ENCODE measurements at places on chromosomes 16 and 17.
A peak's percentile ranks its signal among the peaks of the same experiment; 100 is the strongest.

DNA sequence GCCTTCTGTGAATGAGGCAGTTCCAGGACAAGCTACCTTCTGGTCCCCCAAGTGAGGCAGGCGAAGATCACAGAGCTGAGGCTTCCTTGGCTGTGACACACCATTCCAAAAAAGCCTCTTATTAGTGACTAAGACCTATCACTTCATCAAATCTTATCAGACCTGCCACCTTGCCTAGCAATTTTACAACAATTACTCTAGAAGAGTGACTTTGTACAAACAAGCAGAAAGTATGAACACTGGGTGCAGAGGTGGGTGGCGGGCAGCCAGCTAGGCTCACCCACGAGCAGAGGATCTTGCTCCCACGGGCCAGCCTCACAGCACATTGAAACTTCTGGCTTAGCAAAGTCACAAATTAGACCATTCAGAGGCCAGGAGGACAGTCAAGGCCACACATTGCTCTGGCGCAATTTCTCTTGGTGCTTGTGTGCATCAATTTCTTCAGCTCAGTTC is 2.2 kb upstream of the ICAM2 start:
- no peak for DNase-seq

DNA sequence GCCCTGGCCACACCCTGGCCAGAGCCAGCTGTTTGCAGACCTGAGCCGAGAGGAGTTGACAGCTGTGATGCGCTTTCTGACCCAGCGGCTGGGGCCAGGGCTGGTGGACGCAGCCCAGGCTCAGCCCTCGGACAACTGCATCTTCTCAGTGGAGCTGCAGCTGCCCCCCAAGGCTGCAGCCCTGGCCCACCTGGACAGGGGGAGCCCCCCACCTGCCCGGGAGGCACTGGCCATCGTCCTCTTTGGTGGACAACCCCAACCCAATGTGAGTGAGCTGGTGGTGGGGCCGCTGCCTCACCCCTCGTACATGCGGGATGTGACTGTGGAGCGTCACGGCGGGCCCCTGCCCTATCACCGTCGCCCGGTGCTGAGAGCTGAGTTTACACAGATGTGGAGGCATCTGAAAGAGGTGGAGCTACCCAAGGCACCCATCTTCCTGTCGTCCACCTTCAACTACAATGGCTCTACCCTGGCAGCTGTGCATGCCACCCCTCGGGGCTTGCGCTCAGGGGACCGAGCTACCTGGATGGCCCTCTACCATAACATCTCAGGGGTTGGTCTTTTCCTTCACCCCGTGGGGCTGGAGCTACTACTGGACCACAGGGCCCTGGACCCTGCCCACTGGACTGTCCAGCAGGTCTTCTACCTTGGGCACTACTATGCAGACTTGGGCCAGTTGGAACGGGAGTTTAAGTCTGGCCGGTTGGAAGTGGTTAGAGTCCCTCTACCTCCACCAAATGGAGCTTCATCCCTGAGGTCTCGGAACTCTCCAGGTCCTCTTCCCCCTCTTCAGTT is 578 bp downstream of the AOC2 start:
- DNase-seq: no peak

GRCh38 chr17:8382880-8383142 is 182 bp downstream of the RPL26 start:
- DNase-seq: no peak

- DNase-seq: no peak
Observed at GRCh38 chr17:68133346-68134045, 98.0 kb downstream of the KPNA2 start.

- no peak for DNase-seq
Observed at GRCh38 chr16:56422896-56423441, 2.4 kb downstream of the AMFR start.

DNA sequence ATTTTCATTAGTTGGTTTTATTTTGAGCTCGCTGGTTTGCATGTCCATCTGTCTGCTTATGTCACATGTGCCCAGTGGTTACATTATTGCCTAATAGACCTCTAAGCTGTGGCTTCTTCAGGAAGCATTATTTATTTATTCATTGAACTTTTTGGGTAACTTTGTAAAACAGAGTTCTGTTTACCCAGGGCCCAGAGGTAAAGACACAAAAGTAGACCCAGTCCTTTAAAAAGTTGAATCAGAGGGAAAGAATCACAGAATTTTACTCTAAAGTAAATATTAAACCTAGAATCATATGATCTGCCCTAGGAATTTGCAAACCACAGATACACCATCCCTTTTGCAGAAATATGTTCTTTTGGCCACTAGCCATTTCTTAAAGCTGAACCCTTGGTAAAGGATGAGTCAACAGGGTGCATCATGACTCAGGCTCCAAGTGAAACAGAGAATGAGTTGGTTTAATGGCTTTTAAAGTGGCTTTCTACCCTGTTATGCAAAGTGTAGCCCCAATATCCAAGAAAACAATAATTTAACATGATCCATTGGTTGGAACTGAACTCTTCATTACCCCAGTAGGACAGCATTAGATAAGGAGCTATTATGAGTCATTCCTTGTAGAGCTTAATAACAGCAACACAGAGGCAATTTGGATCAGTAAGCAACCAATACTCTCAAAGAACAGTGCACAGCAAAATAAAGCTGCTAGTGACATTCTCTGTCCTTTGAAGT is 236.3 kb downstream of the KCNJ2 start:
- DNase-seq: no peak

- DNase-seq: peak; percentile 44
Observed at GRCh38 chr17:47789611-47790561, 31.7 kb downstream of the OSBPL7 start.

DNA sequence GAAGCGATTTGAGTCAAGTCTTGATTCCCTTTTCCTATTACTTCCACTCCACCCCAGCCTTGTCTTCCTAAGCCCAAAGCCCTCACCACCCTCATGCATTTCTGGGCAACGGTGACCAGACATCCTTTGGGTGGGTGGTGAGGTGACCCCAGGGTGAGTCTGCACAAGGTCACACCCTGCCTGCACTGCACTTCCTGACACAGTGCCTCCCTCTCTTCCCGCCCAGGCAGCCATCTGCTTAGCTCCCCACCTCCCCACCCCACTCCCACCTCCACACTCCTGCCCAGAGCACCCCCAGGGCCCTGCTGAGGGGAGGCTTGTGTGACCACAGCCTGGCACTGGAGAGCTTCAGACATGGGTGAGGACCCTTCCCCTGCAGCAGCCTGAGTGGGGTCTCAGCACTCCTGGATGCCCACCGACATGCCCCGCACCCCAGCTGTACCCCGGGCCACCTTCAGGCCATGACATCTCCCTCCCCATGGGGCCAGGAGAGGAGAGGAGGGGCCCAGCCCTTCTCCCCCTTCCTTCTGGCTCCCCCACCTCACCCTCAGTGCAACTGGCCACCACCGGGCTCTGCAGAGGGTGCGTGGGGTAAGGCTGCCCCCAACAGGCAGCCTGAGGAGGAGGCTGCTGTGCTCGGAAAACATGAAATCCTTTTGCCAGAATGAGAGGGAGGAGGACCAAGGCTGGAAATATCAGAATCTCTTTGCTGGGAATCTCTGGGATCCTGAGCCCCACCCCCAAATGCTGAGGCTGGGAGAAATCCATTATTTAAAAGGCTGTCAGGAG is 68.6 kb downstream of the CCT6B start:
- DNase-seq: no peak

DNA sequence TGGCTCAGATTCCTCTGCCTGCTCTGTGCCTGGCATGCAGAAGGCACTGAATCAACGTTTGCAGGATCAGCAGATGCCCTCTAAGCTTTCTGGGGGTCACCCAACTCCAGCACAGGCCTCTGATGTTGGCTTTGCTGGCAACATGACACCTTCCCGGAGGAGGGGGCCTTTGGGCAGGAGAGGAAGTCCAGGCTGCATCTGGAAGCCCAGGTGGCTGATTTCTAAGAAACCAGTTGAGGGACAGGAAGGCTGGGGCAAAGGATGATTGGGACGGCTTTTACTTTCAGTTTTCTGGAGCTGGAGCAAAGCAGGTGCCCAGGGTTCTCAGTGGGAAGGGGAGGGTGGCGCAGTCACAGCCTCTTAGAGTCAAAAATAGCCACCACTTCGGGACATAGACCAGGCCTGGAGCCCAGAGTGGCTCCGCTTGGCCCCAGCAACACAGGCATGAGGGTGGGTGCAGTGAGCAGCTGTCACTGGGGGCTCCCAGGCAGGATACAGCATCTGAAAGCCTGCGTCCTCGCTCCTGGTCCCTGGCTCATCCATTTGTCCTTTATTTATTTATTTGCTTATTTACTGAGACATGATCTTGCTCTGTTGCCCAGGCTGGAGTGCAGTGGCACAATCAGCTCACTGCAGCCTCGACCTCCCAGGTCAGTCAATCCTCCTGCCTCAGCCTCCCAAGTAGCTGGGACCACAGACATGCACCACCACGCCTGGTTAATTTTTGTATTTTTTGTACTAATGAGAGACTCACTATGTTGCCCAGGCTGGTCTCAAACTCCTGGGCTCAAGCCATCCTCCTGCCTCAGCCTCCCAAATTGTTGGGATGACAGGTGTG is 15.1 kb downstream of the SOCS1 start:
- no peak for DNase-seq

- DNase-seq: no peak
Observed at GRCh38 chr16:28604186-28604565, 5.7 kb downstream of the SULT1A1 start.

DNA sequence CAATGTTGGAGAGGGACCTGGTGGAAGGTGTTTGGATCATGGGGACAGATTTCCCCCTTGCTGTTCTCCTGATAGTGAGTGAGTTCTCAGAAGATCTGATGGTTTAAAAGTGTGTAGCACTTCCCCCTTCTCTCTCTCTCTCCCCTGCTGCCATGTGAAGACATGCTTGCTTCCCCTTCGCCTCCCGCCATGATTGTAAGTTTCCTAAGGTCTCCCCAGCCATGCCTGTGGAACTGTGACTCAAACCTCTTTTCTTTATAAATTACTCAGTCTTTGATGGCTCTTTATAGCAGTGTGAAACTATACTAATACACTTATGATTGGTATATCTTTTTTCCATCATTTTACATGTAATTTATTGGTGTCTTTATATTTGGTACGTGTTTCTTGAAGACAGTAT is 13.4 kb downstream of the ADGRG5 start:
- DNase-seq: no peak

DNA sequence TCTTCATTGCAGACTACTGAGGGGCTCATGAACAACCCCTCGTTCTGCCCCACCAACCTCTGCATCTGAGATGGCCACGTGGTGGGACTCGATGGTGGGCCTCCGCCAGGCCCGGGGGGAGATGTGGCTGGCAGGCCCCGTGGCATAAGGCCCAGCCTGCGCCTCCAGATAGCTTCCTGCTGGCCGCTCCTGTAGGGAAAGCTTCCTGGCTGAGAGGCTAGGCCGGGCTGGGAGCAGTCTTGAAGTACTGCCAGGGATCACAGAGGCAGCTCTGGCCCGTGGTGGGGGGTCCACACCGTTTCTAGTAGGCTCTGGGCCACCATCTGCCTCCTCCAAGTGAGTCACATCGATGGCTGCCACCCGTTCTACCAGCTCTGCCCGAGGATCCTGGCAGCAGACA is 7.6 kb downstream of the CAMKK1 start:
- no peak for DNase-seq

Measured in stimulated activated CD8-positive, alpha-beta memory T cell treated with anti-CD3 and anti-CD28 coated beads, Interleukin-7, amount 100 ng/mL, for 4 hours (primary cell).